ENCODE measurements at places on chromosomes 4 and X.
A peak's percentile ranks its signal among the peaks of the same experiment; 100 is the strongest.

GRCh38 chr4:57190601-57191481 is 80.7 kb upstream of the IGFBP7 start:
- no peak for DNase-seq

GRCh38 chrX:95760356-95760755 is 924.3 kb upstream of the DIAPH2 start:
- no peak for DNase-seq

GRCh38 chrX:103446665-103447302 is 70.4 kb downstream of the BEX3 start:
- no peak for DNase-seq

DNA sequence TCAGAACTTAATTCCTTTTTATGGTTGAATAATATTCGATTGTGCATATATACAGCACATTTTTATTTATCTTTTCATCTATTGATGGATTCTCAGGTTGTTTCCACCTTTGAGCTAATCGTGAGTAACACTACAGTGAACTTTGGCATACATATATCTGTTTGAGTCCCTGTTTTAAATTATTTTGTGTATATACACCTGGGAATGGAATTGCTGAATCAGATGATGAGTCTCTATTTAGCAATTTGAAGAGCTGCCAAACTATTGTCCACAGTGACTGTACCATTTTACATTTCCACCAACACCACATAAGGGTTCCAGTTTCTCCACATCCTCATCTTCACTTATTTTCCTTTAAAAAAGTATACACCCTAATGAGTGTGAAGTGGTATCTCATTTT is 166.2 kb upstream of the FGF13 start:
- DNase-seq, result no peak

GRCh38 chr4:12118651-12119213 is 690.0 kb upstream of the HS3ST1 start:
- DNase-seq, result no peak

DNA sequence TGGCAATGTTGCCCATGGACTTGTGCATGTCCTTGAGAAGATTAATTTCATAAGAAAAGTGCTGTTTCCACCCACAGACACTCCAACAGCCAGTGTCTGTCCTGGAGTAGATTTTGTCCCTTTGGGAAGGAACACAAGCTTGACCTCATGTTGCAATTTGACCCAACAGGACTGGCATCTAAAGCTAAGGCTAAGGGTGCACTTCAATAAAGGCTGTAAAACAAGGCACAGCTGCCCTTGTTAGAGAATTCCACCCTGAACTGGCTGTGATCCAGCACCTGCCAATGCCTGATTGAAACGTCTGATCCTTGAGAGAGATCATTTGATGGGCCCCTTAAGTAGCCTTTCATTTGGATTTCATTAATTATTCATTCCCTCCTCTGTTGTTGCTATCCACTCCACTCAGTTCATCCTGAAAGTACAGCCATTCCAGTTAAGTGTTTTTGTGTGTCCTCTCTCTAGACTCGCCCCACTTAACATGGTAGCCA is 56.2 kb downstream of the CD99L2 start:
- DNase-seq, result no peak

DNA sequence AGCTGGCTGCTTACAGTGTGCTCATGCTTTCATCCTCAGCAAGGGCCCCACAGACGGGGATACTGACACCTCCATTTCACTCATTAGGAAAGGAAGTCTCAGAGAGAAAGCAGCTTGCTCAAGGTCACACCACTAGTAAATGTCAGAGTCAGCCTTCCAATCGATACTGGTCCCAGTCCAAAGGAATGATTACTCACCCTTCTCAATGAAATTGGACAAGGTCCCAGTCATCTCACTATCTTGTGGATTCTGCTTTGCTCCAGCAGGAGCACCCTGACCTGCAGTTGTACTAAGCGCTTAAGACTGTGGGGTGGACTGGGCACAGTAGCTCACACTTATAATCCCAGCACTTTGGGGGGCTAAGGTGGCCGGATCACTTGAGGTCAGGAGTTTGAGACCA is 132.2 kb upstream of the SLC34A2 start:
- no peak for DNase-seq

DNA sequence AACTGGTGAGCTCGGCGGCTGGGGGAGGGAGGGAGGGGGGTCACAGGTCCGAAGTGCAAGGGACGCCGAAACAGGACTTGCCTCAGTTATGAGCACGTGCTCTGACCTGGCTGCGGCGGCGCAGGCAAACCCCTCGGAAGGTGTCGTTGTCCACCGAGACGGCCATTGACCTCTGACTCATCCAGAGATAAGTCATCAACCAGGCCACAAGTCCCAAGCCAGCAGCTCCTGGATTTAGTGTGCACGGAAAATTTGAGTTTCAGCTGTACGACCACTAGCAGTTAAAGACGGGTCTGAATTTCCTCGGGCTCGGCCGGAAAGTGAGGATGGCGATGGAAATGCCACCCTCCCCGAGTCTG is 674 bp downstream of the SH3D19 start:
- DNase-seq, result no peak

- DNase-seq, result no peak
These were observed 22.7 kb upstream of the HPGDS start for GRCh38 chr4:94365304-94365703.

GRCh38 chr4:66475596-66475995 is 805.3 kb upstream of the EPHA5 start:
- DNase-seq, result no peak

GRCh38 chr4:84579403-84579776 is 3.5 kb upstream of the CDS1 start:
- no peak for DNase-seq

GRCh38 chr4:30767147-30767845 is 47.1 kb downstream of the PCDH7 start:
- no peak for DNase-seq

DNA sequence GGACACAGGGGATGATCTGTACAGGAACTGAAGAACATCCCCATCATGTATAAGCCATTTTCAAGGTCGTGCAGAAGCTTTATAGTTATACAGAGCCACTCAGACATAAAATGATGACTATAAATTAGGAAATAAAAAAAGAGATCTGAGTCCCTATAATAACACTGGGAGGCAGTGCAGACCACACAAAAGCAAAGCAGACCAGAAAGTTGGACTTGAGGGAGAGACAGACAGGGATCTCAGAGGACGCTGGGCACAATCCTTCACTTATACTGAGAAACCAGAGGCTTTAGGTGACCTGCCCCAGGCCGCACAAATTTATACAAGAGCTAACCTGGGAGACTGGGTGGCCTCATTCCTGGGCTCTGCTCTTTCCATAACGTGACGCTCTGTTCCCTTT is 70.5 kb downstream of the HADH start:
- no peak for DNase-seq

DNA sequence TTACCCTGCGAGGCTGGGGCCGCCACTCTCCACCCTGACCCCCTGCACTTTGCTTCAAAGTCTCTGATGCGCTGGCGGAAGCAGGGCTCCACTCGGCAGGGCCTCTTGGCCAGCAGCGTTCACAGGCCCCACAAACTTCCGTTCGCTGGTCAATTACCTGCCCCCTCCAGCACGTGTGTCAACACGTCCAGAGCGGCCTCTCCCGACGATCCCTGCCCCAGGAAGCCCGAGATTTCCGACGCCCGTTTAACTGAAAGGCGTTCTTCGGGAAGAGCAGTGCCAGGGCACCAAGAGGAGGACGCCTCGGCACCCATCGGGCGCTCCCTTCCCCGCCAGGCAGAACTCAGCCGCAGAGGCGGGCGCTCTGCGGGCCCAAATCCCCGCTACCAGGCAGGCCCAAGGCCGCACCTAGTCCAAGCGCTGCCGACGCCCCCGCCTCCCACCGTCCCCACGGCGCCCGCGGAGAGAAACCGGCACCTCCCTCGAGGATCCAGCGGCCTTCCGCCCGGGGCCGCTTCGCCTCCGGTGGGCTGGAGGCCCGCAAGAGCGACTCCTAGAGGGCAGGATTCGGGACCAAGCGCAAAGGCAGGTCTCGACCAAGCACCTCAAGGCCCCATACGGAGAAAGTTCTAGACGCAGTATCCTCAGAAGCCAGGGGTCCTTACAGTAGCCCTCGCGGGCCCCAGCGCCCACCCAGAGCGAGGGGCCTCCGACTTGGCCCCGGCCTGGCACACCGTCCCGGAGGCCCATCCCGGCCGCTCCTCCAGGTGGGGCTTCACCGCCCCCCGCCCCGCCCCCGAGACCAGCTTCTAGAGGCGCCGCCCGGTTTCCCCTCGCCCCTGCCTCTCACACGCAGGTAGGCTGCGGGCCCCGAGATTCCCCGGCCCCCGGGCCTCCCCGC is 586 bp downstream of the BCAP31 start:
- peak; percentile 29 for DNase-seq

GRCh38 chr4:139887962-139888735 is 222.5 kb downstream of the MGST2 start:
- DNase-seq, result no peak

GRCh38 chrX:41695426-41695825 is 6.7 kb downstream of the GPR34 start:
- no peak for DNase-seq

DNA sequence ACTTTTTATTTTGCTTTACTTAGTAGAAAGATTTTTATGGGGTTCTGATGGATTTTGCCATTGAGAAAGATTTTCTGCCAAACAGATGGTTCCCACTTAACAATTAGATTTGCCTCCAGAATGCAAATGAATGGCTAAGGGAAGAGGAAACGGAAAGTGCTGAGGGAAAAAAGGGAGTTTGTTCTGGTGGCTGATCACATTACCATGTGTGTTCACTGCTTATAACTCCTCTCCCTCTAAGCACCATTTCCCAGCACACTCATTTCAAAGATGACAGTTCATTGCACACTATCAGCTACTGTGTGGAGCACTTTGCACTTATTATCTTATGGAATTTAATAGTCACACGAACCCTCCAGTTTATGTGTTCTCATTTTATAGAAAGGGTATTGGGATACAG is 68.0 kb upstream of the GRID2 start:
- DNase-seq, result no peak

- DNase-seq, result no peak
These were observed 18.0 kb downstream of the HPSE start for GRCh38 chr4:83316459-83317165.
